ENCODE measurements at places on chromosomes 4 and X.

GRCh38 chr4:113822555-113823290 is 61.2 kb upstream of the CAMK2D start:
- DNase-seq: no peak

DNA sequence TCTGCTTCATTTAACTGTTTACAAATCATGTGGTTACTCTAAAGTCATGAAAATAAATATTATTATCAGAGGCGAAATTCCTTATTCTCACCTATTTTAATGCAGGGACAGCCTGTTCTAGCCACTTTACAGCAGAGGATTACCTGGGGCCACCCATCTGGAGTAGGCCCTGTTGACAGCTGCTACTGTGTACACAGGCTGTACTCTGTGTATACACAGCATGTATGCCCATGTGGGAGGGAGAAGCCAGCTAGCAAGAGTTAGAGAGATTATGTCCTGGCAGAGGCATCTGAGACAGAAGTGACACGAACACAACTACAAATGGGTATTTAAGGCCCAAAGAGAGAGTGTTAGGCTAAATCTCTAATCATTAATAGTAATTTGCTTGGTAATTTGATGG is 62.1 kb downstream of the GPRIN3 start:
- DNase-seq: no peak

DNA sequence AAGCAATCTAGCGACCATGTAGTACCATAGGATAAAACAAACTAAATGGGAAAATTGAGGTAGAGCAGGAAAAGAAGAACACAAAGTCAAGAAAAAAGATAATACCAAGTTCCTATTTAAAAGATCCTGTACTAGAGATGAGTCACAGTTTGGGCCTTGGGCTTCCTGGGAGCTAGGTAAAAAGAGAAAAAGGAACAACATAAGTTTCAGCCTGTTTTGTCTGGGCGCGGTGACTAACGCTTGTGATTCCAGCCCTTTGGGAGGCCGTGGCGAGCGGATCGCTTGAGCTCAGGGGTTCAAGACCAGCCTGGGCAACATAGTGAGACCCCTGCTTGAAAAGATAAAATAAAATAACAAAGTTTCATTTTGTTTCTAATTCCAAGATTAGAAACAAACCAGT is 14.0 kb upstream of the TMEM156 start:
- no peak for DNase-seq

GRCh38 chr4:142405021-142405694 is 440.9 kb downstream of the INPP4B start:
- DNase-seq: no peak

- no peak for DNase-seq
Observed at GRCh38 chrX:47605024-47605423, 14.6 kb downstream of the SYN1 start.

- DNase-seq: no peak
Observed at GRCh38 chr4:110769578-110769977, 146.7 kb upstream of the PITX2 start.

DNA sequence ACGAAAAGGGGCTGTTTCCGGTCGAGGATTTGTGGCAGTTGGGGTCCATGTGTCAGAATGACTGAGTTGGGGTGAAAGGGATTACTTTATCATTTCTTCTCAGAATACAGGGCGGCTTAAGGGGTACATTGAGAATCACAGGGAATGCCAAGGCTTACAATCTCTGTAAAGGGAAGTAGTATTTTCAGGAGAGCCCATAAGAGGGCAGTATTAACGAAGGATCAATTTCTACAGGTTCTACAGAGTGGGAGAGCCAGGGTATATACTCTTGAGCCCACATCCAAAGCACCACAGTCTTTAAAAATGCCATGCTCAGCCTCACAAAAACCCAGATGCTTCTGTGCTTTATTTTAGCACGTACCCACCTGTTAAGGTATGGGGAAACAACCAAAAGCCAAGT is 67.7 kb upstream of the ZXDA start:
- DNase-seq: no peak

Data from NCI-H526 treated with DMSO at 0.1 percent for 48 hours (cell line).